ENCODE measurements at places on chromosomes 1 and 21. TPM values are rescaled to one million over a fixed set of nuclear protein-coding genes. Genes with fewer than 3 reads are reported as not detected.
A peak's percentile ranks its signal among the peaks of the same experiment; 100 is the strongest.

DNA sequence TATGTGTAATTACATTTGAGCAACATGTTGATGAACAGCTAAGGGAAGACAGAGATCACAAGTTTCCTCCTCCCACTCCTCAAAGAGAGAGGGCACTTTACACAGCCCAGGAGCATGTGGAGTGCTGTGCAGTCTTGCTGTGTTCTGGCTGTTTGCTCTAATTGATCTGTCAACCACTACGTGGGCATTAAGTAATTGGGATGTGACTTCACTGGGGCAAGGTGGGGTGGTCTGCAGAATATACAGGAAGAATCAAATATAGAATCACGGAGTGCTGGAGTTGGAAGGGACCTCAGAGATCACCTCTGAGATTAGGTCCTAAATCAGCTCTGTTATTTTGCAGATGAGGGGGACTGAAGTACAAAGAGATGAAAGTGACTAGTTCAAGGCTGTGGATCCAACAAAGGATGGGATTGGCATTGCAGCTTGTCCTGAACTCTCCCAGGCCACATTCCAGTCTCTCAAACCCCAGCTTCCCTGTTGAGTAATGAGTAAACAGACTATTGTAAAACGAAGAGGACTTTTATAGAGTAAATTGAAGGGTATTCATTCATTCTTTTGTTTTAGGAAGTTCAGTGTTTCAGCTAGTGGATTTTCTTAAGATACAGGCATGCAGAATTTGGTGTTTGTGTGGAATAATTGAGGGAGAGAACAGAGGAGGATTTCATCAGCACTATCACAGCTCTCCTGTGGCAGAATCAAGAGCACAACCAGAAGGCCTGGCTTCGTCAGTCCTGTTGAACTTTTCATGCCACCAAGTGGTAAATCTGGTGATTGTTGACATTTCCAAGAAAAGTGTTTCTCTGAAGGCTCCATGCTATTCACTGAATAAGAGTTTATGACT lies 22.4 kb downstream of the NOS1AP start:
- no peaks in the 10 kb centered on the region for H3K4me1 ChIP-seq
- no peak overlapping the region for H3K27ac ChIP-seq
- H3K36me3 ChIP-seq, result no peaks in the 10 kb centered on the region
- H3K4me3 ChIP-seq, result no peak overlapping the region
- DNase-seq, result no peak

DNA sequence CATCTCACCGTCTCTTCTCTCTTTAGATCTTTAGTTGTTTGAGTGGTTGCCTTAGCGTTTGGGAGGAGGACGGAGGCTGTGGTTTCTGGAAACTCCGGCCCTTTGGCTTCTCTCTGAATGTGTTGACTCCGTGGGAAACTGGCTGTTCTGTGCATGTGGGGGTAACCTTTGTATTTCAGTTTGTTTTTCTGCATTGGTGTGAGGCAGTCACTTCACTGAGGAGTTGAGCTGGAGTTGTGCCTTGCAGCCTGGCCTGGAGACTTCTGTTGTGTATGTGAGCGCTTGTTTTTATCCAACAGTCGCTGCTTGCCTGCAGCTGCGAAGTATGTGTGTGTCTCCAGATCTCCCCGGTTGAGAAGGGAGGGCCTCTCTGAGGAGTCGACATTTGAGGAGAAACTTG lies 33.6 kb downstream of the CLDN14 start:
- no peaks in the 10 kb centered on the region for H3K4me1 ChIP-seq
- no peak for DNase-seq

The SYPL2 gene
- 4.5 TPM for total RNA-seq

The C1QC gene
- 577 TPM for total RNA-seq

DNA sequence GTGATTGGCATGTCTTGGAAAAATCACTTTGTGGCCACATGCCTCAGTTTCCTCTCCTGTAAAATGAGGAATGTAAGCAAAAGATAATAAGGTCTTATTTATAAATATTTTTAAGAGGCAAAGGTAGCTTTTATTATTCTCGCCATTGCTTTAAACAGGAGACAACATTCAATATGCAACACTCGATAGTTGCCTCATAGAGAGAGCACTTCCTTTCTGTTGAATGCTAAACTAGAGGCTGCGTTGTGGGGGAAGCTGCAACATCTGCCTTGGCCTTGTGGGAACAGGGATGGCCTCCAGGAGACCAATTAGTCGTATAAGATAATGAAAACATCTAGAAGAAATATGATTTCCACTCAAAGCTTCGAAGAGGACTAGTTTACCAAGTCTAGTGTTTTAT lies 3.5 kb downstream of the OSCP1 start:
- peak overlapping the region; percentile 45 for H3K27ac ChIP-seq
- no peak overlapping the region for H3K4me3 ChIP-seq
- H3K36me3 ChIP-seq, result no peaks in the 10 kb centered on the region
- no peaks in the 10 kb centered on the region for H3K27me3 ChIP-seq
- H3K4me1 ChIP-seq, result peaks cover 26% of the 10 kb centered on the region
